DND-41 (cell line): ENCODE measurements at places on chromosomes 11 and 22.
A peak's percentile ranks its signal among the peaks of the same experiment; 100 is the strongest.

DNA sequence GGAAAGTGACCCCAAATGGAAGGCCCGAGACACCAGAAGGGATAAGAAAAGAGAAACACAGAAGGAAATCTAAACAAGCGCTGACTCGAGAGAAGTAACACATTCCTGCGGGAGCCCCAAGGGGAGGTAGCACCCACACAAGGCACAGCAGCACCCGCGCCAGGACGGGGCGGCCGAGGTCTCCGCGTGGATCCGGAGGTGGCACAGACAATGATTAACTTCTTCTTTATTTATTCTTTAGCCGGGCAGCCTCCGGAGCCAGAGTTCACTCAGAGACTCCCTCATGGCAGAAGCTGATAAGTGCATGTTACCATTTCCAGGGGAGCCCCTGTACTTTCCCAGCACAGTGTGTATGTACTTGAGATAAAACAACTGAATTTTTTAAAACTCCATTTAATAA is 5.1 kb downstream of the TOLLIP start:
- H3K27me3 ChIP-seq = no peaks in the 10 kb centered on the region
- H3K27ac ChIP-seq = no peak overlapping the region
- H3K36me3 ChIP-seq = peaks cover 31% of the 10 kb centered on the region
- H3K4me1 ChIP-seq = peaks cover 29% of the 10 kb centered on the region

DNA sequence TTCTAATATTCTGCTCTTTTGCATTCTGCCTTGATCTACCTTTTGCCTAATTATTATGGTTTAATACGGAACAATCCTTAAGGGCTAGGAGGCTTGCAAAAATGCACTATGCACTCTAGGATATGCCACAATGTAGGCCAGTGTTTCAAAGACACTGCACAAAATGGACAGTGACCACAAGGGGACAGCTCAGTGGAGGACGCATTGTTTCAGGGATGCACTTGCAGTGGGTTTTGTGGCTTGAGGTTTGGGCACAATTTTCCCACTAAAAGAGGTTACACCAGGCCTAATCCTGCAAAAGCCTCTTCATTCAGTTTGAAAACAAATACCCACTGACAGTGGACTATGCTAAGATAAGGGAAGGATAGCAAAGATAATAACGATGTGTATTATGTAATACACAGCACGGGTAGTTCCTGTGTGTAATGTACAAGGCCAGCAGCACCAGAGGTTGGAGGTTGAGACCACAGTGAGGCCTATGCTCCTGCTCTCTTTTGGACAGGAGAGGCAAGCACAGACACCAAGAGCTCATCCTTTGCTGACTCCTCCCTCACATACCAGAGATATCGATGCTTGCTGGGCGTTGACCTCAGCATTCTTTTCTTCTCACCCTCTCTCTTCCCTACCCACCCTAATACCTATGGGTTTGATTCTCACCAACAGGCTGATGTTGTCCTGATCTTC is 12.7 kb downstream of the MAP6 start:
- no peak overlapping the region for H3K27ac ChIP-seq
- no peak for DNase-seq
- H3K36me3 ChIP-seq = no peaks in the 10 kb centered on the region
- H3K4me1 ChIP-seq = no peaks in the 10 kb centered on the region

GRCh38 chr11:126152152-126152551 is 59.3 kb downstream of the RPUSD4 start:
- no peaks in the 10 kb centered on the region for H3K36me3 ChIP-seq
- H3K27ac ChIP-seq = no peak overlapping the region
- no peak for DNase-seq
- H3K4me1 ChIP-seq = peaks cover 32% of the 10 kb centered on the region
- H3K27me3 ChIP-seq = no peaks in the 10 kb centered on the region

GRCh38 chr11:124760205-124760652 is 1.9 kb downstream of the ESAM start:
- H3K27me3 ChIP-seq = no peaks in the 10 kb centered on the region
- H3K36me3 ChIP-seq = peaks cover 5% of the 10 kb centered on the region; the same call in 1 of the 2 replicates
- no peak overlapping the region for H3K27ac ChIP-seq
- no peaks in the 10 kb centered on the region for H3K4me1 ChIP-seq

GRCh38 chr22:26461188-26461810 is 22.3 kb downstream of the HPS4 start:
- no peak overlapping the region for H3K4me3 ChIP-seq
- peak; percentile 25 for DNase-seq
- 0 out of 2 replicates have a peak, but pooled peaks cover 2% of the 10 kb centered on the region for H3K4me1 ChIP-seq
- peaks cover 97% of the 10 kb centered on the region for H3K36me3 ChIP-seq
